ENCODE measurements at places on chromosomes 5 and 9.

- H3K27me3 ChIP-seq: no peaks in the 10 kb centered on the region
- no peaks in the 10 kb centered on the region for H3K4me1 ChIP-seq
- H3K4me3 ChIP-seq: no peak overlapping the region
Observed at GRCh38 chr5:135079760-135080159, 45.7 kb upstream of the PITX1 start.

- H3K4me1 ChIP-seq: peaks cover 3% of the 10 kb centered on the region
- H3K36me3 ChIP-seq: no peaks in the 10 kb centered on the region
- H3K27me3 ChIP-seq: peaks cover 26% of the 10 kb centered on the region
- H3K27ac ChIP-seq: no peak overlapping the region
Observed at GRCh38 chr9:126704157-126704891, 90.6 kb downstream of the LMX1B start.

GRCh38 chr5:142412581-142412980 lies 87.8 kb upstream of the SPRY4 start:
- peaks cover 8% of the 10 kb centered on the region for H3K4me1 ChIP-seq
- no peak overlapping the region for H3K27ac ChIP-seq
- H3K36me3 ChIP-seq: no peaks in the 10 kb centered on the region
- no peaks in the 10 kb centered on the region for H3K27me3 ChIP-seq
- H3K4me3 ChIP-seq: no peak overlapping the region
- DNase-seq: no peak

GRCh38 chr5:66306105-66306843 lies 162.2 kb downstream of the SREK1 start:
- H3K4me1 ChIP-seq: no peaks in the 10 kb centered on the region
- H3K27ac ChIP-seq: no peak overlapping the region
- H3K4me3 ChIP-seq: no peak overlapping the region

DNA sequence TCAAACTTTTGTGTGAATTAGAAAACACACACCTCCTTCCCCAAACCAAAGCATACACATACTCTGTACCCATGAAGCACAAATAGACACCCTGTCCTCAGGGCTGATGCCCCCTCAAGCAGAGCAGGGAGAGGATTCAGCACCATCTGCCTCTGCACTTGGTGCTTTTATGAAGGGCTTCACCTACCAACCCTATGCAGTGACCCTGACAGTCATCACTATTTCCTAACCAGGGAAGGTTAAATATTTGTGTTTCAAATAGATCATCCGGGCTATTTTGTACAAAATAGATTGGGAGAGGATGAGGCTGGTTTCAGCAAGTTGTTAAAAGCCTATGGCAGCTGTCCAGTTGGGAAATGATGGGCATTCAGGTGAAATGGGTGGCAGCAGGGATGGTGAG lies 396.2 kb downstream of the ZSWIM6 start:
- H3K27me3 ChIP-seq: no peaks in the 10 kb centered on the region
- peaks cover 29% of the 10 kb centered on the region for H3K4me1 ChIP-seq
- H3K4me3 ChIP-seq: no peak overlapping the region
- no peaks in the 10 kb centered on the region for H3K36me3 ChIP-seq
- no peak for DNase-seq
- H3K27ac ChIP-seq: no peak overlapping the region

GRCh38 chr5:139903795-139904565 lies 108.4 kb downstream of the PSD2 start:
- DNase-seq: peak; percentile 80
- peak overlapping the region; percentile 84 for H3K4me3 ChIP-seq
- no peak overlapping the region for H3K27ac ChIP-seq
- H3K4me1 ChIP-seq: peaks cover 12% of the 10 kb centered on the region
- peaks cover 94% of the 10 kb centered on the region for H3K27me3 ChIP-seq

All from GM23338 (cell line).